RCC 7860 (cell line): ENCODE measurements at places on chromosomes 5 and 9.

GRCh38 chr9:135592331-135592590, 30.7 kb downstream of the PAEP start:
- DNase-seq = no peak

GRCh38 chr5:87097664-87098063, 170.0 kb upstream of the RASA1 start:
- DNase-seq = no peak

DNA sequence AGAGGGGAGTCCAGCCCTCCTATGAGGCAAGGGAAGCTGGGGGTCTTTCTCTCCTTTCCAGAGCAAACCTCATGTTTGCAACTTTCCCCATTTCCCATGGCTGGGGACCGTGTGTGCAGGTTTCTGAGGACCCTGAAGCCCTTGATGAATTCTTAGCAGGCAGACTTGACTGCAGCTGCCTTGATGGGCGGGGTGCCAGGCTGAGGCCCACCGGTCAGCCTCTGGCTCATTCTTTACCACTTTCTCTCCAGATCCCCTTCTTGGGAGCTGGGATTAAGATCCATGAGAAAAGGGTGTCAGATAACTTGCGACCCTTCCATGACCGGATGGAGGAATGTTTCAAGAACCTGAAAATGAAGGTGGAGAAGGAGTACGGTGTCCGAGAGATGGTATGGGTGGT, 30.0 kb upstream of the FOXI1 start:
- DNase-seq = no peak

- DNase-seq = no peak
These were observed 429.7 kb downstream of the KIAA0825 start for GRCh38 chr5:94188725-94189124.

DNA sequence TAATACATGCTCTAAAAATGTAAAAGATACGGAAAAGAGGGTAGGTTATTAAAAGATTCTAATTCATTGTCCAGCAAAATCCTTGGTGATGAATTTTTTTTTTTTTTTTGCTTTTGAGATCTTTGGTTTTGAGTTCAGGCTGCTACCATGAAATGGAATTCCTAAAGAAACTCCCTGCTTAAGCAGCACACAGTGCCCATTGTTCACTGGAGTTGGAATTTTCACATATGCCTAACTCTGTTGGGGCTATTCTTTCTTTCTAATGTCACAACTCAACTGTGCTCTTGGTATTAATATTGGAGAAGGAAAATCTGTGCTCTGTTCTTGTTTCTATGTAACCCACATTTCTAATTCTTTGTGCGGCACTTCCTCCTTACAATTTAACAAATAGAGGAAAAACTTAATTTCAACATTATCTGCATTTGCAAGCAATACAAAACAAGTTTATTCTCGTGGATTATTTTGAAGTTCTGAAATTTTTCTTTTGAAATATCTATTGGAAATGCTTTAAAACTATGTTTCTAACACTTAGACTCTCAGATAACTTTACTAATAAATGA, 21.6 kb downstream of the MATR3 start:
- DNase-seq = no peak

DNA sequence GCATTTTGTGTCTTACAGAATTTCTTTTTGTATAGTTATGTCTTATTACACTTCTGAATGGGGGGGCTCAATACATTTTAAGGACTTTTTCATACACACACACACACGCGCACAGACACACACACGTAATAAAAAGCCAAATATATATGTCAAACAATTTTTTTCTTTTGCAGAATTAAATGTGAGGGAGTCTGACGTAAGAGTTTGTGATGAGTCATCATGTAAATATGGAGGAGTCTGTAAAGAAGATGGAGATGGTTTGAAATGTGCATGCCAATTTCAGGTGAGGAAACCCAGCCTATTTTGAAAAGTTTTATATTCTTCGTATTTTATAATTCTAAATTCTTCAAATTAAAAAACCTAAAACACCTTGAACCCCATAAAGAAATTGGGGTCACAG, 25.6 kb downstream of the TMEFF1 start:
- no peak for DNase-seq

DNA sequence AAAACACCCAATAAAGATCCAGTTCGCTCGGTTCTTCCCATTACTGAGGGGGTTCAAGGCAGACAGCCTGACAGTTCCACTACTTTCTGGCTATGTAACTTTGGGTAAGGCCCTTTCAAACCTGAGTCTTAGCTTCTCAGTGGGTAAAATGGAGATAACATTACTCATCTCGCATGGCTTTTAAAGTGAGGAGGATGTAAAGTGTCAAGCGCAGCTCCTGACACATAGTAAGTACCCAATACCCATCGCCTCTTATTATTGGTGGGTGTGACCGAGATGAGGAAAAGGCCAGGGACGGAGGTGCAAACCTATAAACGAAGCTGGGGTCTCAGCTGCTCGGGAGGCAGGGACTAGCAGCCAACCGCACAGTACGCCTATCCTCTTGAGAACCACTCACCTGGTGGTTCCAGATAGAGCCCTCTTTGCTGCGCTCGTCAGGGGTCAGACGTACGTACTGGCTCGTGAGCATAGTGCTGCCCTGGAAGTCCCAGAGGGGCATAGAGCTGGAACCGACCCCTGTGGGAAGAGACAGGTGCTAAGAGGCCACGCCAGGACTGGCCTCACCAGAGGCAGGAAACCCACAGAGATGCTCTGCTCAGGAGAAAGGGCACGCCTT, 584 bp downstream of the LMAN2 start:
- no peak for DNase-seq

- no peak for DNase-seq
These were observed 11.1 kb downstream of the GM2A start for GRCh38 chr5:151264113-151264512.

DNA sequence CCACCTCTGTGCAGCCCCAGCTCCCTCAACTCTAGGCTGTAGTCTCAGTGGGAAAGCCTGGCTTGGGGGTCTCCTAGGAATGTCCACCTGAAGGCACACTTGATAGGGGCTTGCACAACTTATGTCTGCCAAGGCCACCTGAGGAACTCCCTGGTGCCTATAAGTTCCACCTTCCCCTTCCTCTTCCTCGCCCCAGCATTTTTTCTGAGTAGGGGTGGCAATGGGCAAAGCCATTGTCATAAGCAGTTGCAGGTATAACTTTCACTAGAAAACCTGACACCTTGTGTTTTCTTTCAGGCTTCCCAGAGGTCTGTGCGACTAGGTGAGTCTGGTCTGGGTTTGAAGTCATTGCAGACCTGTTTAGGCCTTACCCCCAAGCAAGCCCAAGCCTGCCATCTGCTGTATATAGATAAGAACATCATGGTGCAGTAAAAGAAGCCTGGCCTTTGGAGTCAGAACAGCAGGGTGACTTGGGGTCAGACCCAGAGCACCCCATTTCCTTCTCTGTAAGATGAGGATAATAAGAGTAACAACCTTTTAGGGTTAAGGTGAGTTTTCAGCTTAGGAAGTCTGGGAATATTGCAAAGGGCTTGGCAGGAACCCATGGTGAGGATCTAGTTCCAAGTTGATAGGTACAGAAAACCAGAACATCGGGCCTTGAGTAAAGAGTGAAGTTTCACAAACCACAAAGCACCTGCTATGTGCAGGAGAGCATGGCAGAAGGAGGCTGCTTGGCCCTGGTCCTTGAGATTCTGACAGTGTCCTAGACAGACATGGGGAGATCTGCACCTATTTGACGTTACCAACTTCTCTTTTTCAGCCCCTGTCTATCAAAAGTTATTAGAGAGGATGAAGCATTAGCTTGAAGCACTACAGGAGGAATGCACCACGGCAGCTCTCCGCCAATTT, 33.8 kb downstream of the TGFBI start:
- DNase-seq = peak; percentile 46

DNA sequence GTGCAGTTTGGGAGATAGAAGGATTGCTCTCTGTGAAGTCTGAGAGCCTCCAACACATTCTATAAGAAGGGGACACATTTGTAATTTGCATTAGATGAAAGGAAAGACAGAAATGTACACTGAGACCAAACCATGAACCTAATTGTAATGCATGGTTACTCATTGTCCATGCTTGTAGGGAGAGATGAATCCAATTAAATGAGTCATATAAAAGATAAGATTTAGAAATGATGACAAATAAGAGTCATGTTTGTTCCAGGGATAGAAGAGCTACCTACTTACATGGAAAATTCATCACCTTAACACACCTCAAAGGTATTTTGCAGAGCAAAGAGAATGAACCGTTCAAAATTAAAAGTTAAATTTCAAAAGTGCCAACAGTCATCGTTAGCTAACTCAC, 85.1 kb downstream of the FBXL7 start:
- peak; percentile 26 for DNase-seq

DNA sequence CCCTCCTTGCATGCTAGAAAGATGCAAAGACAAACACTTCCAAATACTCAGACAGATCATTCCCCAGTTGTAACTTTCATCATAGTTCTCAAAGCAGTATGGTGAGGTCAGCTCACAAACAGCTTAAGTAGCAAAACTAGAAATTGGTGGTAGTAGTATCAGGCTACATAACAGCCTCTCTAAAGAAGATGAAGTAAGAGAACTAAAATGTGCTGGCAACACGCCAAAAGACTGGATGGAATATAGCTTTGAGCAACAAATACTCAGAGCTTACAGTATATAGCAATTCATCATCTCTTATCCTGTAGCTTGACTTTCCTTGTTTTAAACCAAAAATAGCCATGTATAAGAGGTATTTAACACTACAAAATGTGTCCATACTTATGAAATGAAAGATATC, 7.5 kb downstream of the PFDN1 start:
- peak; percentile 98 for DNase-seq

GRCh38 chr5:6480133-6481051, 31.7 kb downstream of the UBE2QL1 start:
- DNase-seq = no peak

DNA sequence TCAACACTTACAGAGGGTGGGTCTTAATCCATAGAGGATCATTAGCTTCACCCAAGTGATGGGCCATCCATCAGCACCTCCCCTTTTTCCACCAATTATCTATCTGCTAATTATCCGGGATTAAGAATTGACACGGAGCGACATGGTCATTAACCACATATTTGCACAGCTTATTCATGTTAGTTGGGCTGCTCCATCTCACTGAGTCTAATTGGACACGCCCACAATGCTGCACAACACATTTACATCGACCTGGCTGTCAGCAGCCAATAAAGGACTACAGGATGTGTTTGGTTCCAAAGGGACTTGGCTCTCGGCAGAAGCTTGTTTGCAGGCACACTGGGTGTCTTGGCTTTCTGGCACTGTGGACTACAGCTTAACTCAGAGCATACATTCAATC, 21.6 kb downstream of the FOXE1 start:
- DNase-seq = no peak

GRCh38 chr9:5851445-5851844, 18.5 kb upstream of the ERMP1 start:
- DNase-seq = no peak

- DNase-seq = no peak
These were observed 661.1 kb downstream of the PTPRD start for GRCh38 chr9:9951556-9952160.

- DNase-seq = no peak
These were observed 47.3 kb upstream of the ACTBL2 start for GRCh38 chr5:57529864-57530263.

- DNase-seq = no peak
These were observed 728 bp upstream of the SLC1A1 start for GRCh38 chr9:4489562-4489918.

DNA sequence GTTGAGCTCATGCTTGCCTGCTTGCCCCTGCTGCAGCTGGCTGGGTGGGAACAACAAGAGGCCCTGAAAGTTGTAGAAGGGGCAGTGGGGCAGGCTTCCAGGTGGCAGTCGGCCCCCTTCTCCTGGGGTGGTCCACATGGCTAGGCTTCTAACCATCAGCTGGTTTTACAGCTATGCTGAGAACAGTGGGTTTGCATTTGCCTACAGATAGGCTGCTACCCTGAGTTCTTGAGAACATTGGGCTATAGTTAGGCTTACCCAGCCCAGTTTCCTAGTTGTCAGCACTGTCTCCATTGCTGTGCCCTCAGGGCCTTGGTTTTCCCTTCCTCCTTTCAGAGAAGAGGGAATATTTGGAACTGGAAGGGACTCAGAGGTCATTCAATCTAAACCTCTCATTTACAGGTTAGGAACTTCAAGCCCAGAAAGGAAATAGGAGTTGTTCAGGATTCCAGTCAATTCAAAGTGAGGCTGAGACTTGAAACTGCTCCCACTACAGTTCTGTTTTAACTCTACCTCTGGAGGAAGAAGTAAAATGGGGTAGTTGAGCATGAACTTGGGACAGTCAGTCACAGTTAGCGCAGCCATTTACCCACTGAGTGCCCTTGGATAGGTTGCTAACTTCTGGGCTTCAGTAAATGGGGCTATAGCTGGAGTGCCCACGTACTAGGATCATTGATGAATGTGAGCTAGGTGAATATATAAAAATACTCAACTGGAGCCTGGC, 11.5 kb downstream of the LARP1 start:
- no peak for DNase-seq

GRCh38 chr9:131657940-131658339, 81.9 kb downstream of the RAPGEF1 start:
- no peak for DNase-seq

GRCh38 chr5:68389618-68390017, 174.1 kb downstream of the PIK3R1 start:
- DNase-seq = no peak

- peak; percentile 41 for DNase-seq
These were observed 21.1 kb upstream of the ZNF622 start for GRCh38 chr5:16486711-16487111.
